Hippocampal formation (tissue), 2 donors: ENCODE measurements at places on chromosomes 12 and 14.

- DNase-seq, result no peak
Measured at GRCh38 chr12:93126069-93126474, 197.0 kb upstream of the EEA1 start.

- peak; percentile 38 for DNase-seq
Measured at GRCh38 chr14:66311990-66312389, 174.2 kb upstream of the CCDC196 start.

GRCh38 chr12:4392223-4392742 is 12.8 kb upstream of the FGF23 start:
- no peak for DNase-seq

DNA sequence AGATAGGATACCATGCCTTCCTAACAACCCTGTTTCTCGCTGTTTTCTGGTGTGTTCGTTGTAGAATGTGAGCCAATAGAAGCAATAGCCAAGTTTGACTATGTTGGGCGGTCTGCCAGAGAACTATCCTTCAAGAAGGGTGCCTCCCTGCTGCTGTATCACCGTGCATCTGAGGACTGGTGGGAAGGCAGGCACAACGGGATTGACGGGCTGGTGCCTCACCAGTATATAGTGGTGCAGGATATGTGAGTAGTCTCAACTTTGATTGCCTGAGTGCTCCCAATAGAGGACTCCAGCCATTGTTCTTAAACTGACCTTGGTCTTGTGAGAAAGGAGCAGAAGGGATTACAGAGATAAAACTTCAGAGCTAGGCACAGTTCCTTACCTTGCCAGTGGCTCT is 96.2 kb downstream of the KICS2 start:
- DNase-seq, result no peak

DNA sequence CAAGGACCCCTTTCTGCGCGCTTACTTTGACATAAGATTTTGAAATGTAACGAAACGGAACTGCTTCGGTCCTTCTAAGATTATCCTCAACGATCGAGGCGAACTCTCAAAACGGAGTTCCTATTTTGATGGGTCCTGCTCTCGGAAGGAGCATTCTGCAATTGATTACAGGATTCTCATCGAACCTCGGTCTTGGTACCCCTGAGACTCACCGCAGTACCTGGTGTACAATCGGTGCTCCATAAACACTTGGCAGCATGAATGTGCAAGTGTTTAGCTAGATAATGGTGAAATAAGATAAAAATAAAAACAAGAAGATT is 530 bp upstream of the NEMF start:
- DNase-seq, result no peak

DNA sequence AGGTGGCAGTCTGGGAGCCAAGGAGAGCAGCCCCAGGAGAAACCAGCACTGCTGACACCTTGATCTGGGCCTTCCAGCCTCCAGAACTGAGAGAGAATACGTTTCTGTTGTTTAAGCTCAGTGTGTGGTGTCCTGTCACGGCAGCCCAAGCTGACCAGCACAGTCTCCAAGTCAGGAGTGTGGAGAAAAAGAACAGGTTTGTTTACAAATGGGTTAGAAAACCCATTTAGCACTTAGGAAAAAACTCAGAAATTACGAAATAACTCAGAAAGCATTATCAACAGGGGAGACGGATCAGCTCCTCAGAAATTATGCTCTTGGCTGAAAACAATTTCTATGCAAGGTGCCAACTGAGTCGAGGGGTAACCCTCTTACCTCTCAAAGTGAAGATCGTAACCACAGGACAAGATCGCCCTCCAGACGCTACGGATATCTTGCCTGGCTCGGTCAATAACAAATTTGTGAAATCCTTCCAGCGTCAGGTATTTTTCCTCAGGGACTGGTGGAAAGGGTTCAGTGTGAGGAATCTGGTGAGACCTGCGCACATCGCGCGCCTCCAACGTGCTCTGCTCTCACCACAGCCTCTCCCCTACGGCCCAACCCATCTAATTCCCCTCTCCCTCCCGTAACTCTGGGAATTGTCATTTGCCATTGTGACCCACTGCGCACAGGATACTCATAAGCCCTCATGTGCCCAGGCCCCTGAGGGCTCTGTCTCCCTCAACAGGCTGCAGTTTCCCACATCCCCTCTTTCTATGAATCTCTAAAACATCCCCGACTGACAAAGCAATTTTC is 50.2 kb downstream of the TRAFD1 start:
- DNase-seq, result no peak

- DNase-seq, result no peak
Measured at GRCh38 chr12:132336451-132337413, 7.3 kb upstream of the GALNT9 start.

DNA sequence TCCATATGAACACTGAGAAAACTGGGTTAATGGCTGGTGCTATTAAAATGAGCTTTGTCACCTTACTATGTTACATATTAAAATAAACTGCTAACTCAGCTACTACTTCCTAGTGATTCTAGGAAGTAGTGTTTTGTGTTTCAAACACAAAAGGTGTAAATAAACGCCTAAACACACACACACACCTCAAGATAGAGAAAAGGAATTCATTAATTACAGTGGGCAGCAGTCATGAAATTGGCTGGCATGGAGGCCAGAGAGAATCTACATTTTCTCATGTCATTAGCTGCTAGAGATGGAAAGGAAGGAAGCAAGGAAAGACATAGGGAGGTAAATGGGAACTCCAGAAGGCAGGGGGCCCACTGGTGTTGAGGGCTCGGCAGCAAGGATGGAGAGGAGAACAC is 787 bp upstream of the PRMT5 start:
- DNase-seq, result peak; percentile 75

GRCh38 chr14:81311778-81312177 is 88.3 kb downstream of the STON2 start:
- DNase-seq, result no peak

- no peak for DNase-seq
Measured at GRCh38 chr12:102763061-102763460, 154.0 kb downstream of the PAH start.

DNA sequence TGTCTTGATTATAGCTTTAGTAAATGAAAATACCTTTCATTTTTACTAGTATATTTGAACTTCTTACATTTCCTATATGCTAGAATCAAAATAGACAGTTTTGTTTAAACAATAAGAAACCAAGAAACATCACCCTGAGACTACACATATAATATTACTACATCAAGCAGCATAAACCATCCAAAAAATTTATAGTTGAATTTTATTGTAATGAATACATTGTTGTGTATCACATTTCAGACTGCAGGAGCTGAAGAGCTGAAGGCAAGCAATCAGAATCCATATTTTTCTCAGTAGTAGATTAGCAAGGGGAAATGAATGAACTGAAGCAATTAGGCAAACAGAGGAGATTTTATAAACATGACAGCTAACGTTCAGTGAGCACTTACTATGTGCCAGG is 379.2 kb downstream of the BTG1 start:
- no peak for DNase-seq

GRCh38 chr12:104672501-104673265 is 215.9 kb downstream of the CHST11 start:
- no peak for DNase-seq

- DNase-seq, result no peak
Measured at GRCh38 chr14:52473557-52473956, 78.7 kb downstream of the TXNDC16 start.

DNA sequence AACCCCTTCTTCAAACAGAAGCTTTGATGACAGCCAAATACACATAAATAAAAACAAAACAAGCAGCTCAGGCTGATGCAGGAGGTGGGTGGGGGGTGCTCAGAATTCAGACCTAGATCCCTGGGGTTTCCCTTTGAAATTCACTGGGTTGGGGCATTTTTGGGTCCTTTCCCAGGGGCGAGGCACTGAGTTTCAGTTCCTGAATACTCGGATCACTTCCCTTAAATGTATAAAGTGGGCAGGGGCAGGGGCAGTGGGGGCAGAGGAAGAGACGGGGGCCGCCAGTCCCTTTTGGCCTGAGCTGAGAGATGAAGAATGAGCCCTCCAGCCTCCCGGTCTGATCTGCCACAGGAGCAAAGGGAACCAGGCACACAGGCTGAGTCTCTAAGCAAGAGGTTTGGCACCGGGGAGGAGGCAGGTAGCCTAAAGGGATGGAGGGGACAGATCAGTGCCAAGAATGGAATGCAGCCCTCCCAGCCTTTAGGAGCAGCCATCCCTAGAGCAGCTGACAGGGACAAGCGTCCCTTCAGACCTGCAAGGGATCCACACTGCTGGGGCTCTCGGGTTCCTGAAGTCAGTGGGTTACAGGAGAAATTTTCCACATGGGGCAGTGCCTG is 20.3 kb downstream of the KDM2B start:
- no peak for DNase-seq

- DNase-seq, result no peak
Measured at GRCh38 chr12:16389594-16389993, 42.1 kb downstream of the MGST1 start.

DNA sequence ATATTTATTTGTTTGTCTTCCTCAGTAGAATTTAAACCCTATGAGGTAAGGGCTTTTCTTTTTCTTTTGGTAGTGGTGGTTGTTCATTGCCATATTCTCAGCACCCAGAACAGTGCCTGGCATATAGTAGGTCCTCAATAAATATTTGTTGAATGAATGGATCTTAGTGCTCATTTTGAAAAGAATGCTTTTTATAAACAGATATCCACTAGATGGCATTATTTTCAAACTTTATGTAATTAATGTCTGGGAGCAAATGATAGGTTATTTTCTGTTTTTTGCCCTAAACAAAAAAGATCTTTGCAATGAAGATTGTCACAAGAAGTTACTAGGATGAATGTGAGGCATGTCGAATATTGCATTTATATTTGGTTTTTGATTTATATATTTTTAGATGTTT is 64.1 kb downstream of the RAD51B start:
- peak; percentile 3 for DNase-seq

GRCh38 chr12:105331805-105332251 is 1.3 kb downstream of the C12orf75 start:
- no peak for DNase-seq

GRCh38 chr12:81089412-81089811 is 11.5 kb downstream of the ACSS3 start:
- DNase-seq, result no peak

GRCh38 chr14:31990926-31991572 is 86.1 kb upstream of the ARHGAP5 start:
- no peak for DNase-seq

DNA sequence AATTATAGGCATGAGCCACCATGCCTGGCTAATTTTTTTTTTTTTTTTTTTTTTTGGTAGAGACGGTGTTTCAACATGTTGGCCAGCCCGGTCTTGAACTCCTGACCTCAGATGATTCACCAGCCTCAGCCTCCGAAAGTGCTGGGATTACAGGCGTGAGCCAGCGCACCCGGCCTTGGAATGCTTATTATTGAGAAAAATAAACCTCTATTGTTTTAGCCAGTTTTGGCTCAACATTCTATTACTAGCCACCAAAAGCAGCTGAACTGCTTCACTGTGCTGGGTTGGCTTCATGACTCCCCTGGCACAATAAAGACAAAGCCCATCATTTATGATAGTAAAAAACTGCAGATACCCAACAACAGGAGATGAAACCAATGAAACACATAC is 93.5 kb upstream of the CEP83 start:
- DNase-seq, result peak; percentile 20

DNA sequence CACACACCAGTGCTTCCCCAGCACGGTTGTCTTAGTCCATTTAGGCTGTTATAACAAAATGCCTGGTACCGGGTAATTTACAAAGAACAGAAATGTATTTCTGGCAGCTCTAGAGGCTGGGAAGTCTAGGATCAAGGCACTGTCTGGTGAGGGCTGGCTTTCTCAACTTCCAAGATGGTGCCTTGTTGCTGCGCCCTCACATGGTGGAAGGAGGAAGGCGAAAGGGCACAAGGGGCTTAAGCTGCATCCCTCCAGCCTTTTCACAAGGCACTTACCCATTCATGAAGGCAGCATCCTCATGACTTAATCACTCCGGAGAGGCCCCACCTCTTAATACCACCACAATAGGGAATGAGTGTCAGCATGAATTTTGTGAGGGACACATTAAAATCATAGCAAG is 155.5 kb downstream of the SLC15A5 start:
- no peak for DNase-seq

DNA sequence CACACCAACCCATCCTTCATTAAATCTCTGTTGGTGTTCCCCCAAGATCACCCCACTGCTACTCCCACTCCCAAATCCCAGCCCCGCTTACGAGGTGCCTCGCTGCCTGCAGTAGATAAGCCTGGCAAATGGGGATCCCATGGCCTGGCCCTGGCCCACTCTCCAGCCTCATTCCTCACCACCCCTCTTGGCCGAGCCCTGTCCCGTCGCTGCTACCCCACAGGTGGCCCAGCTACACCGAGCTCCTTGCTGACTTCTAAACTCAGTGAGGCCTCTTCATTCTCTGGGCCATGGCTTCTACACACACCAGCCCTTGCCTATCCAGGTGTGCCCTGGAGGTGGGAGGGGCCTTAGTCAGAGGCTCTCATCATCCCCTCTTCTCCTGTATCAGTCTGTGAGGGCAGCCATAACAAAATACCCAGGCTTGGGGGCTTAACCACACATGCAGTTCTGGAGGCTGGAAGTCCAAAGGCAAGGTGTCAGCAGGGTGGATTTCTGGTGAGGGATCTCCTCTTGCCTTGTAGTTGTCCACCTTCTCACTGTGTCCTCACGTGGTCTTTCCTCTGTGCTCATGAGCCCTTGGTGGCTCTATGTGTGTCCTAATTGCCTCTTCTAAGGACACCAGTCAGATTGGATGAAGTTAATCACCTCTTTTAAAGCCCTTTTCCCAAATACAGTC is 92.8 kb downstream of the PRMT8 start:
- DNase-seq, result no peak

DNA sequence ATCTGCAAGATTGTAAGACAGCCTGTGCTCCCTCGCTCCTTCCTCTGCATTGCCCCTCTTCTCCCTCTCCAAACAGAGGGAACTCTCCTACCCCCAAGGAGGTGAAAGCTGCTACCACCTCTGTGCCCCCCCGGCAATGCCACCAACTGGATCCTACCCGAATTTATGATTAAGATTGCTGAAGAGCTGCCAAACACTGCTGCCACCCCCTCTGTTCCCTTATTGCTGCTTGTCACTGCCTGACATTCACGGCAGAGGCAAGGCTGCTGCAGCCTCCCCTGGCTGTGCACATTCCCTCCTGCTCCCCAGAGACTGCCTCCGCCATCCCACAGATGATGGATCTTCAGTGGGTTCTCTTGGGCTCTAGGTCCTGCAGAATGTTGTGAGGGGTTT is 37.4 kb downstream of the DAD1 start:
- DNase-seq, result peak; percentile 6

- no peak for DNase-seq
Measured at GRCh38 chr12:132834181-132834711, 5.6 kb upstream of the GOLGA3 start.

DNA sequence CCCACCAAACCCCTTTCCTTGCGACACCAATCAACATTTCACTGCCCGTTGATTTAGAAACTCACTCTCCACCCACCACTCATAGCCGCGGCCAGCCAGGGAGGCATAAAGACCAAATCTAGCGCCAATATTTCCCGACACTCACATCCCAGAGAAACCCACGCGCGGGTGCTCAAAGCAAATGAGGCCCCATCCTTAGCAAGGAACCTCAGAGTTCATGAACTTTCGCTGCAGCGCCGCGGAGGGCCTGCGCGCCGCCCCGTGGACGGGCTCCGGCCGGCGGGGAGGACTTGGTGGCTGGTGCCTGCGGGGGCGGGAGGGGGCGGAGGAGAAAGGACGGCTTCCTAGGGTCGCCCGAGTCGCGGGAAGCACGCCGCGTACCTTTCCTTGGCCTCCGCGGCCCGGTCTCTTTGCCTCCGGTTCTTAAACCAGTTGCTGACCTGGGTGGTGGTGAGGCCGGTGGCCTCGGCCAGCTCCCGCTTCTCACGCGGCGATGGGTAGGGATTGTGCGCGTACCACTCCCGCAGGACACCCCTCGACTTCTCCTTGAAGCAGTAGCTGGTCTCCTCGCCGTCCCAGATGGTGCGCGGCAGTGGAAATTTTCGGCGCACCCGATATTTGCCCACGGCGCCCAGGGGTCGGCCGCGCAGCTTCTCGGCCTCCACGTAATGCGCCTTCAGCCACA is 886 bp downstream of the SIX1 start:
- no peak for DNase-seq
